ENCODE measurements at places on chromosomes 13 and 19. TPM values are rescaled to one million over a fixed set of nuclear protein-coding genes. Genes with fewer than 3 reads are reported as not detected.

GRCh38 chr19:11324079-11324661, 15.3 kb downstream of the RAB3D start:
- DNase-seq: peak; percentile 63

DNA sequence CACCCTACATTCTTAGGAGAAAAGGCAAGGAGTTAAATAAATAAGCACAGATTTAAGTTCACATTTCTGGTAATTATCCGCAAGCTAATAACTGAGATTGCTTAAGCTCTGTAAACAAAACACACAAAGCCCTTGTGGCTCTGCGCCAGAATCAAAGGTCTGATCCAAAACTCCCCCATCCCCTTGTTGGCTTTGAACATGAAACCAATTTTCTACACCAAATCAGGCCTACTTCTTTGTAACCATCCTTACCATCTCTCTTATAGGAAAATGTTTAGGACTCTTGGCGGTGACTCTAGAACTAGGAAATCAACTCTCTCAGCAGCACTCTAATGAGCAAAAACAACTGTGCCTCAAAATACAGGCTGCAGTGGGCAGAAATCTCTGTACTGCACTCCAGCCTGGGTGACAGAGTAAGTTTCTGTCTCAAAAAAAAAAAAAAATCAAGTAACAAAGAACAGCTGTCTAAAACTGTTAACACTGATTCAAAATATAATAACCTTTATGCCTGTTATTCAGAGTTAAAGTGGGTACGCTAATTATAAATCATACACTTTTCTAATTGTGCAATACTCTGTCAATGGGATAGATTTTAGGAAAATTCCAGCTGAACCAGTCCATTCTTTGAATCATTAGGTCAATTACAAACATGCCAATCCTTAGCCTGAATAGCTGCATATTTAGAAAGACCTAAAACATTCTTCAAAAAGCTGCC, 25.8 kb downstream of the ABCC4 start:
- DNase-seq: no peak

GRCh38 chr19:15138427-15138826, 31.2 kb downstream of the SYDE1 start:
- DNase-seq: no peak

GRCh38 chr19:12247644-12248222, 47.0 kb downstream of the ZNF44 start:
- DNase-seq: no peak

DNA sequence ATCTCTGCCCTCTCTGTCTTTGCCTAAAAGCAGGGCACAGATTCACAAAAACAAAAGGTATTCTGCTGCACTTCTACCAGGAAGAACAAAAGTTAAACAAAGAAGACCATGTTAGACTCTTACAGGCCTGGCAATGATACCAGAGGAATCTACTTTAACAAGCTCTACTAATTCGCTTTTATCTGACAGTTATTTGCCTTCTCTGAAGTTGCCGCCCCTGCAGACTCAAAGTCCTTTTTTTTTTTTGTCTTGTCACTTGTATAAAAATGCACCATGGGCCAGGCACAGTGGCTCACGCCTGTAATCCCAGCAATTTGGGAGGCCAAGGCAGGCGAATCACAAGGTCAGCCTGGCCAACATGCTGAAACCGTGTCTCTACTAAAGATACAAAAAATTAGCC, 176.5 kb upstream of the UBL3 start:
- no peak for DNase-seq

- DNase-seq: peak; percentile 85
Measured at GRCh38 chr19:2166741-2167738, 3.3 kb downstream of the DOT1L start.

GRCh38 chr13:54445865-54446264, 1417.3 kb downstream of the OLFM4 start:
- DNase-seq: no peak

GRCh38 chr13:26007261-26008125, 44.3 kb downstream of the SHISA2 start:
- DNase-seq: no peak

- no peak for DNase-seq
Measured at GRCh38 chr13:94210816-94211215, 268.7 kb downstream of the DCT start.

Gene ATP4A
- total RNA-seq: not detected

Gene RAB20
- 15.2 TPM for total RNA-seq

Gene NAPSA
- total RNA-seq: not detected

Gene OR4F17
- not detected for total RNA-seq

Gene SHANK1
- 0.37 TPM for total RNA-seq

Gene TIMM50
- 67.3 TPM for total RNA-seq

Gene KANK3
- 16.5 TPM for total RNA-seq

All from heart right ventricle (tissue), 16 donors.